Activated CD4-positive, alpha-beta memory T cell treated with anti-CD3 and anti-CD28 coated beads, Interleukin-2, amount 10 ng/mL, durations not matched to agents 7 days and 5 days (primary cell): ENCODE measurements at places on chromosomes 12 and 14. TPM values are rescaled to one million over a fixed set of nuclear protein-coding genes. Genes with fewer than 3 reads are reported as not detected.
A peak's percentile ranks its signal among the peaks of the same experiment; 100 is the strongest.

TGFB3 gene
- 2.1 TPM for total RNA-seq

TMEM52B gene
- not detected for total RNA-seq

TMEM233 gene
- not detected for total RNA-seq

EML1 gene
- total RNA-seq: not detected

BATF gene
- total RNA-seq: 66.1 TPM

CCNT1 gene
- 57.4 TPM for total RNA-seq

- no peaks in the 10 kb centered on the region for H3K27me3 ChIP-seq
- no peak overlapping the region for H3K27ac ChIP-seq
- no peaks in the 10 kb centered on the region for H3K4me1 ChIP-seq
- H3K36me3 ChIP-seq: no peaks in the 10 kb centered on the region
Measured at GRCh38 chr12:67712011-67712410, 63.5 kb downstream of the DYRK2 start.

- no peak for DNase-seq
- H3K27me3 ChIP-seq: peaks cover 16% of the 10 kb centered on the region
- peaks cover 8% of the 10 kb centered on the region for H3K36me3 ChIP-seq
- peak overlapping the region; percentile 78 for H3K4me3 ChIP-seq
- no peak overlapping the region for H3K27ac ChIP-seq
Measured at GRCh38 chr12:108728820-108729611, 2.3 kb downstream of the CORO1C start.

GRCh38 chr12:77591959-77592743 lies 238.5 kb upstream of the NAV3 start:
- no peaks in the 10 kb centered on the region for H3K36me3 ChIP-seq
- no peak overlapping the region for H3K27ac ChIP-seq
- no peaks in the 10 kb centered on the region for H3K4me1 ChIP-seq

DNA sequence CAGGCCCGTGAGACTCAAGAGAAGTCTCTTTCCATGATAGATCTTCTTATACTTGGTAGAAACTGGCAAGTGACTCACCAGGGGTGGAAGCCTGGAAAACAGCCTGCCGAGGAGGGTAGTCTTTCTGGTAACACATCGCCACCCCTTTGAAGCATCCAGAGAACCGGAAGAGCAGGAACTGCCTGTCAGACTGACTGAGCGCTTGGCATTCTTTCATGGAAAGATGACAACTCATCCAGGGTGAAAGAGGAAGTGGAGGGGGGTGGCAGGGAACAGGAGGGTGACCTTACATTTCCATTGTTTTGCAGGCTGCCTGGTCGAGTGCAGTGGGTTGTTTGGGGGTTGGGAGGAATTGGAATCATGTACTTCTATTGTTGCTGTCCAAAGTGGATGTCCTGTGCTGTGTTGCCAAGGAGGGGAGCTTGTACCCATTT lies 34.5 kb downstream of the PRKCH start:
- no peaks in the 10 kb centered on the region for H3K27me3 ChIP-seq
- H3K36me3 ChIP-seq: peaks cover 67% of the 10 kb centered on the region
- no peak for DNase-seq
- H3K4me3 ChIP-seq: peak overlapping the region; percentile 40
- H3K27ac ChIP-seq: peak overlapping the region; percentile 52

- peaks cover 52% of the 10 kb centered on the region for H3K36me3 ChIP-seq
- peaks cover 11% of the 10 kb centered on the region for H3K4me1 ChIP-seq
- DNase-seq: no peak
- no peak overlapping the region for H3K4me3 ChIP-seq
- H3K27ac ChIP-seq: no peak overlapping the region
Measured at GRCh38 chr14:50759800-50760543, 71.0 kb downstream of the NIN start.
